ENCODE measurements at places on chromosomes 6 and 20.

- no peak for DNase-seq
Measured at GRCh38 chr6:143778926-143779325, 64.2 kb upstream of the LTV1 start.

DNA sequence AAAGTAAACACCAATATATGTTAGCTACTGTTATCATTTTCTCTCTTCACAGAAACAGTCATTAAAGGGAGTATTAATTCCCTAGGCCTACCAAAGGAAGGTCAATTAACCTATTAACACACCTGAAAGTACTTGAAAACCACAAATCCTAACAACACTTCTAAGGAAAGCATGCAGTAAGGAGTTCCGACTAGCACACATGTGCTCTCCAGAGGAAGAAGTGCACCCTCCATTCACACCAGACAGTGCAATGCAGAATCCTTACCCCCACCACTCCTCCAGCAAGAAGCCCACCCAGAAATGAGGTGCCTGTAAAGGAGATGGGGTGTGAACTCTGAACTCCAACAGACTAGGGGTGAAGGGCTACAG lies 58.7 kb downstream of the EPB41L2 start:
- no peak for DNase-seq

- DNase-seq = no peak
Measured at GRCh38 chr6:163913045-163913444, 498.5 kb downstream of the QKI start.

GRCh38 chr6:113057567-113058053 lies 710.5 kb downstream of the RFPL4B start:
- no peak for DNase-seq

DNA sequence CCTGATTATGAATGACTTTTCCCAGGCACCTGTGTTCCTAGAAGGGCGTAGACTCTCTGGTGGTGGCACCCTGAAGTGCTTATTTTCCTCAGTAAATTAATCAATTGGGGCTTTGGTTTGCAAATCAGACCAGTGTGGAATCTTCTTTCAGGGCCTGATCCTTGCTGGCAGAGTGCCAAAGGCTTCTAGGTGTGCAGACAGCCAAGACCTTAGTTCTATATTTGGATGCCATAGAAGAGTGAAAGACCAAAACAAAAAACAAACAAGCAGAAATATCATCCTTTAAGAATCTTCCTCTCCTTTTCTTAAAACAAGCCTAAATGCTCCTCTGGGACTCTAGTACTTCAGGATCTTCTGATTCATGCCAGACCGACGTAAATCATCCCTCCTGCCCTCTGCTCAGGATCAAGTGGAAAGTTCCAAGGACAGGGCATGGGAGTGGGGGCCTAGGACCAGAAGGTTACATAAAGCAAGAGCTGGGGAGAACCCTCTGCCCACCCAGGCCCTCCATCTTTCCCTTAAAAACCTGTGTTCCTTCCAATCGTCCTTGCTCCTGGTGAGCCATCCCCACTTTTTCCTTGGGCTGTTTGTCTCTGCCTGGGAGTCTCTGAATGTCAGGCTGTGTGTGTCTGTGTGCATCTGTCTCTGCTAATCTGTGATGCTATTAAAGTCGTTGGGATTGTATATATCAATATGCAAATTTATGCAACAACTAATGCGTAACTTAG lies 70.5 kb upstream of the MYLIP start:
- no peak for DNase-seq

DNA sequence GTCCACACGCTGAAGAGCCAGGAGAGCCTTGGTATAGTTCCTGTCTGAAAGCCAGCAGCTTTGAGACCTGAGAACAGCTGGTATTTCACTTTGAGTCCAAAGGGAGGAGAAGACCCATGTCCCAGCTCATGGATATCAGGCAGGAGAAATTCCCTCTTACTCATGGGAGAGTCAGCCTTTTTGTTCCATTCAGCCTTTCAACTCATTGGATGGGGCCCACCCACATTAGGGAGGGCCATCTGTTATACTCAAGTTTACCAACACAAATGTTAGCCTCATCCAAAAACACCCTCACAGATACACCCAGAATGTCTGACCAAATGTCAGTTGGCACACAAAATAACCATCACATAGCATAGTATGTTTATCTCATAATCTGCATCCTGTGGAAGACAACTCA lies 80.1 kb downstream of the GMDS start:
- DNase-seq = no peak

Data from RWPE2 (cell line).